ENCODE measurements at places on chromosomes 2 and 18.

DNA sequence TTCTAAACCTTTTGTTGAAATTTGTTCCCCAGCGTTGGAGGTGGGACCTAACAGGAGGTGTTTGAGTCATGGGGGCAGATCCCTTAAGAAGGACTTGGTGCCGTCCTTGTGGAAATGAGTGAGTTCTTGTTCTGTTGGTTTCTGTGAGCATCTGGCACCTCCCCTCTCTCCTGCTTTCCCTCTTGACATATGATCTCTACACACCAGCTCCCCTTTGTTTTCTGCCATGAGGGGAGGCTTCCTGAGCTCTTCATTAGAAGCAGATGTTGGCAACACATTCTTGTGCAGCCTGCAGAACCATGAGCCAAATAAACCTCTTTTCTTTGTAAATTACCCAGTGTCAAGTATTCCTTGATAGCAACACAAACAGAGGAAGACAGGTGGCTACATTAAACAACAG, 23.8 kb downstream of the NABP1 start:
- DNase-seq: no peak

DNA sequence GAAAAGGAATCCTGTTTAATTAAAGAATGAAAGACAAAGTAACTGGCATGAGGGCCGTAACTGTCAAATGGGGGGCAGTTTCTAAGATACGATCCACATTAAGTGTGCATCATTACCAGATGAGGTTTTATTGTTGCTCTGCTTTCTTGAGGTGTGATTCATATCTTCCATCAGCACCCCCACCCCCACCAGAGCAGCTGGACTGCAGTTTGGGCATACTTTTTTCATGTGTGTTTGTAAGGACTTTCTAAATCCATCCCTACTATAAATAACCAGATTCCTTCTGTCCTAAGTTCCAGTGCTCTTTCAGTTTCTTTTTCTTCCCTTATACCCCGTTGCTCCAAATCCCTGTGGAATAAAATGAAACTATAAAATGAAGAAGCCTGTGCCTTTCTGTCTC, 142.1 kb downstream of the CDCA7 start:
- DNase-seq: no peak

- no peak for DNase-seq
Measured at GRCh38 chr2:170339750-170340692, 162.1 kb downstream of the MYO3B start.

DNA sequence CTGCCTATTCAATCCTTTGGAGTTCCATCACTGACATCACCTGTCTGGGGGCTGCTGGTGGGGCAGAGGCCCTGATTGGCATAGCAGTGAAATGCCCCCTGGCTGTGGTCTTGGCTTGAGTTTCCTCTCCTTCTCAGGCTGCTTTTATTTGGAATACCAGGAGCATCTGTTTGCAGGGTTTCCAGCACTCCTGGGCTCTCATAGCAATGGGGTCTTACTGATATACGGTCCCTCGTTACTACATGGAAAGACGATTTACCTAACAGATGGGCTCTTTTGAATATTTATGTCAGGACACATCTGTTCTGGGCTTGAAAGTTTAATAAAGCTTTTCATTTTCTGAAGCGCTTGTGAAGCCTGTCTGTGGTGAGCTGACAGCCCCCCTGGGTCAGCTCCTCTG, 230.3 kb downstream of the SLC4A3 start:
- DNase-seq: no peak
